ENCODE measurements at places on chromosomes 12 and 14.

DNA sequence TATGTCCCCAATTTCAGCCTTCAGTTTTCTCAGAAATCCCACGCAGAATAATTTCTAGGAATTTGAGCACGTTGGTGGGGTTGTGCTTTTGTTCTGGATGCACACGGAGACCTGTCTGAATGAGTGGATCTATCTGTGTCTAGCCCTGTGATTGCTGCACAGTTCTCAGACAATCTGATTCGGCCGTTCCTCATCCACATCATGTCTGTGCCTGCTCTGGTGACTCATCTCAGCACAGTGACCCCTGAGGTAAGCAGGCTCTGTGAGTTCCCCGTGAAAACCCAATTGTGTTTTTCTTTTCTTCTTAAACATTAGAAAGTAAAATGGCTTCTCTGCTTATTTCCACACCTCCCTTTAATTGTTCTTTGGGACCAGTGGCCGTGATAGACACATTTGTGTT is 20.2 kb downstream of the UBE3B start:
- DNase-seq: no peak

GRCh38 chr14:31926123-31926522 is 151.0 kb upstream of the ARHGAP5 start:
- no peak for DNase-seq

DNA sequence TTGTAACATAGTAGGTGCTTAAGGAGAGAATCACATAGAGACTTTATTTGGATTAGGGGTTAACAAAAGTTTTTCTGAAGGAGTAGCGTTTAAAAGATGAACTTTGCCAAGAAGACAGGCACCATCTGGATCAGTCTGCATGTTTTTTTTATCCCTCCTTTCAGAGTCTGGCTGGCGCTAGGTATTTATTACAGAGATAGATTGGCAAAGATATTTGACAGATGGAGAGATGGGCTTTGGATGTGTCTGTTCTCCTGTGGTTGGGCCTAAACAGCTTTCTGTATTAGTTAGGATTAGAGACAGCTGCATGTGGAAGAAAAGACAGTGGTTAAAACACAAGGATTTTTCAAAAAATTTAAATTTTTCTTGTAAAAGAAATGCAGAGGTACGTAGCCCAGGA is 133.9 kb downstream of the C12orf75 start:
- DNase-seq: no peak

DNA sequence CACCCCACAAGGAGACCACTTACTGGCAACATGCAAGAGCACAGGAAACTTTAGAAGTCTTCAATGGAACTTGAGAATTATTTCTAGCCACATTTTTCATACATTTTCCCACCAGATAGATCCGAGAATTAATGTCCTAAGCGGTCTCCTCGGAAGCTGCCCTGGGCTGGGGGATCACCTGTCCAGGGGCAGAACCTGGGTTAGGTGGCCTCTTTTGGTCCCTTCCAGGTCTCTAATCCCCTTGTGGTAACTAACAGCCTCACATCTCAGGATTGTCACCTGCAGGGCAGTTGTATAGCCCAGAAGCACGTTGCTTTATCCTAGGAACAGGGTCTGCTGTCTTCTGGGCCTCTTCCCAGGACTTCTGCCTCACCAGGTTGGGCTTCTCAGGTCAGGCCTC is 38.7 kb upstream of the PRMT8 start:
- no peak for DNase-seq

DNA sequence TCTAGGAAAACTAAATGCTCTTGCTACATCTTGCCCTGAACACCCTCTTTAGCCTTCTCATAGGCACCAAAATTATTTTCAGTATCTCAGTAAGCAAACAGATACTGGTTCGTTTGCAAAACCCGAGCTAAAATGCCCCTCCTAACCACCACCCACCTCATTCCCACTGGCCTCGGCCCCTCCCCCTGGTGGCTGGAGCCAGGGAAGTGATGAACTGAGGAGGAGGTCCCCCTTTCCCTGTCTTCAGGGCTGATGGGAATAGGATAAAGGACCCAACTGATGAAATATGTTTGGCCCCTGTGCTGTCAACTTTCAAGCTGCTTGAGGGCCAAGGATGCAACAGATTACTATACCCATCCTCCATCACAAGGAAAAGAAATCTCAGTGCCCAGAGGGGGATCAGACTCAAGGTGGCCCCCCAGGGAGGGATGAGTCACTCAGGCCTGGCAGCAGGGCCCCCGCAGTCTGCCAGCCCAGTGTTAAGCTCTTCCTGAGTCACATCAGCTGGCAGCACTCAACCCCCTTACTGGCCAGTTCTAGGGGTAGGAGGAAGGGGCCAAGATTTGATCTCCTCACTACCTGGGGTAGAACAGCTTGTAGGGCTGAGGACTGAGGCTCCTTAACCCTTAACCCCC is 1.7 kb downstream of the ANKRD52 start:
- no peak for DNase-seq

DNA sequence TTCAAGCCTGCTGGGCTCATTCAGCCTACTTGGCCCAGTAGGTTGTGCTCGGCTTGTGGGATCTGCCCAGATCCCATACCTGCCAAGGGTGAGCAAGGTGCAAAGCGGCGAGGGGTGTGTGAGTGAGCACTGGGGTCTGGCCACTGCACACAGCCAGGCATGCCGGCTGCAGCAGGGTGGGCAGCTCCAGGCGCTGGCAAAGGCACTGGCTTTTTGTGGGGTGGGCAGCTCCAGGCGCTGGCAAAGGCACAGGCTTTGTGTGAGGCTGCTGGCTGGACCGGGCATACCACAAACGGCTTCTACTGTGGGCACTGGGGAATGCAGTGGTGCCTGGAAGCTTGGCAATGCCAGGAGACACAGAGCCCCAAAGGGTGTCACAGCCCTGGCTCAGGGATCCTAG is 137.4 kb downstream of the SLC16A7 start:
- no peak for DNase-seq

DNA sequence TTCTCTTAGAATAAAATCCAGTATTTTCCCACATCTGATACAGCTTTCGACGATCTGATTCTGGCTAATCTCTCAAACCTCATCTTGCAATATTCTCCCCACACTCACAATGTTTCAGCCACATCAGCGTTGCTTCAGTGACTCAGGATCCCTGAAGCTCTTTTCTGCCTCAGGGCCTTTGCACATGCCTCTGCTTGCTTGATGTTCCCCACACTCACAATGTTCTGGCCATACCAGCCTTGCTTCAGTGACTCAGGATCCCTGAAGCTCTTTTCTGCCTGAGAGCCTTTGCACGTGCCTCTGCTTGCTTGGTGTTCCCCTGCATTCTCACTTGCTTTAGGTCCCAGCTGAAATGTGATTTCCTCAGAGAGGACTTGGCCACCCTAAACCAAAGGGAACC is 2.6 kb downstream of the C12orf42 start:
- no peak for DNase-seq

GRCh38 chr14:66496188-66496807 is 10.1 kb downstream of the CCDC196 start:
- no peak for DNase-seq

- DNase-seq: no peak
Measured at GRCh38 chr14:34883954-34884353, 8.8 kb upstream of the BAZ1A start.

- no peak for DNase-seq
Measured at GRCh38 chr14:74892745-74893144, 11.0 kb downstream of the DLST start.

- DNase-seq: no peak
Measured at GRCh38 chr14:104856157-104856868, 8.8 kb upstream of the CEP170B start.

- DNase-seq: no peak
Measured at GRCh38 chr12:52271158-52271557, 3.3 kb upstream of the KRT86 start.

DNA sequence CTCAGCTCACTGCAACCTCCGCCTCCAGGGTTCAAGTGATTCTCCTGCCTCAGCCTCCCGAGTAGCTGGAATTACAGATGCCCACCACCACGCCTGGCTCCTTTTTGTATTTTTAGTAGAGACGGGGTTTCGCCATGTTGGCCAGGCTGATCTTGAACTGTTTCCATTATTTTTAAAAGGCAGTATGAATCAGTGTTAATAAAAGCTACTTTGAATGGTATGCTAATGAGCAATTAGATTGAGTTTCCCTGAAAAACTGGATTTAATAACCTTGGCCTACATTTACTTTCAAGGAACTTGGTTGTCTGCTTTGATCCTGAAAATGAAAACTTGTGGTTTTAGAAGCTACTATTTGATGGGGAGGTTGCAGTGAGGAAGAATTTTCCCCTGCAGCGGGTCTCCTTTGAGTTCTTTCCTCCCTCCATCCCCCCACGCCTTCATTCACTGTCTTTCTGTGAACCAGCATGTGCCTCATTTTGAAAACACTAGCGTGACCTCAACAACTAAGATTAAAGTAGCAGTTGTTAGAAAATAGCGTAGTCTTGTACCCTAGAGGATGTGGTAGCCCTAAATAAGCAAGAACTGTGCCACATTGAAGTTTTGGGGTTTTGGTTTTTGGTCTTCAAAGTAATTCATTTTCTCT is 17.8 kb upstream of the RPS6KA5 start:
- DNase-seq: peak; percentile 5

DNA sequence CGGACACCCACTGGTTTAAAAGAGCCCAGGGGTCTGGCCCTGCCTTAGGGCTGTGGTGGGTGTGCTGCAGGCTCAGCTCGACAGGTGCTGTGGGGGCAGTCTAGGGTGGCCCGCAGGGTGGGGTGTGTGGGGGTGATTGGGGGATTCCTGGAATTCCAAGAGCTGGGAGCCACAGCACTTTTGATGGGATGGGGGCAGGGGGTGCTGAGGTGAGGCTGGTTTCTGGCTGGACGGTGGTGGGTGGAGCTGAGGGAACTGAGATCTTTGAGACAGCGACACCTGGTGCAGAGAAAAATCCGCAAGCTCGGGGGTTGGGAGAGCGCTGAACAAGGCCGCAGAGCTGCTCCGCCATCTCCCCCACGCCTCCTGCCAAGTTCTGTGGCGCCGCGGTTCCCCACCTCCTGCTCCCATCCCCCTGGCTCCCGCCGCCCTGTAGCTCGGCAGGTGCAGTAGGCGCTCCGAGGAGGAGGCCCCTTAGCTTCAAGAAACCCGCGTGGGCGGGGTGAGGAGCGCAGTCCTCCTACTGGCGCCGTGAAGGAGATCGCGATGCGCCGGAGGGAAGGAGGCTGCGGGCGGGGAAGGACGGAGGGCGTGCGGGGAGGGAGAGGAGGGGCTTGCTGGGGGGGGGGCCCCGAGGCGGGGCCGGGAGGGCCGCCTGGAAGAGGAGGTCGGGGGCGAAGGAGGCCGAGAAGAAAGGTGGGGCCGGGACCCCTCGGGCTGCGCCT is 1.3 kb upstream of the TEDC1 start:
- DNase-seq: peak; percentile 81

- DNase-seq: no peak
Measured at GRCh38 chr12:131828671-131829355, 620 bp downstream of the MMP17 start.

GRCh38 chr12:97560350-97560749 is 97.7 kb downstream of the RMST start:
- no peak for DNase-seq

GRCh38 chr12:69508091-69508490 is 37.9 kb downstream of the FRS2 start:
- DNase-seq: no peak

GRCh38 chr12:131283191-131283861 is 329.6 kb downstream of the ADGRD1 start:
- no peak for DNase-seq

DNA sequence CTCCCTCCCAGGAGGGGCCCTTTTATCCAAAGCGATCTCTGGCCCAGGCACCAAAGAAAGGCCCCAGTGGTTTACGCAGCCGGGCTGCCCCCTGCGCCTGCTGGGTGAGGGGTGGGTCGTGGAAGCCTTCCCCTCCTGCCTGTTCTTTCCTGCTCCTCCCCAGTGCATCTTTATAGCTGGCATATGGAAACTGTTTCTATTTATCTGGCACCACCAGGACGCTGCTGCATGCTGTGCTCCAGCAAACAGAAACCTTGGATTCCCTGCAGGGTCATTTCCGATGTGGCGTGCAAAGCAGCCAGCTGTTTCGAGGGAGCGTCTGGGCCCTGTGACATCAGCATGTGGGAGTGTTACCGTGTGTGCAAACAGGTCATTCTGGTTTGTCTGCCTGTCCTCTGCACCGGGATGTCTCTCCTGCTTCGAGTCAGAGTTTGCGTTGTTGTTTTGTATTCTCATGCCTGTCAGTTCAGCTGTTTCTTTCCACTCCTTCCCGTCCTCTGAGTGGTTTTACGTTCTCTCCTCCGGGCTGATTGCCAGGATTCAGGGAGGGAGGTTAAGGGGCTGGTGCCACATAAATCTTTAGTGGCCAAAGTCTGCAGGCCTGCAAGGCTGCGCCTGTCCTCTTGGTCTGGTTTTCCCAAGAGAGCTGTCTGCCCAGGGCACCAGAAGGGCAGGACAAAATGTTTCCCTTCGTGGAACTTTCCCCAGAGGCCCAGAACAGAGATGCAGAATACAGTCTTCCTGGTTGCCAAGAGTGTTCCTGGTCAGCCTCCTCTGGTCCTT is 24.6 kb downstream of the TPCN1 start:
- DNase-seq: no peak

All from activated T-helper 1 cell treated with Interleukin-2 at 50 U/mL for 16 hours (primary cell).